ENCODE measurements at places on chromosomes 5 and 9.

DNA sequence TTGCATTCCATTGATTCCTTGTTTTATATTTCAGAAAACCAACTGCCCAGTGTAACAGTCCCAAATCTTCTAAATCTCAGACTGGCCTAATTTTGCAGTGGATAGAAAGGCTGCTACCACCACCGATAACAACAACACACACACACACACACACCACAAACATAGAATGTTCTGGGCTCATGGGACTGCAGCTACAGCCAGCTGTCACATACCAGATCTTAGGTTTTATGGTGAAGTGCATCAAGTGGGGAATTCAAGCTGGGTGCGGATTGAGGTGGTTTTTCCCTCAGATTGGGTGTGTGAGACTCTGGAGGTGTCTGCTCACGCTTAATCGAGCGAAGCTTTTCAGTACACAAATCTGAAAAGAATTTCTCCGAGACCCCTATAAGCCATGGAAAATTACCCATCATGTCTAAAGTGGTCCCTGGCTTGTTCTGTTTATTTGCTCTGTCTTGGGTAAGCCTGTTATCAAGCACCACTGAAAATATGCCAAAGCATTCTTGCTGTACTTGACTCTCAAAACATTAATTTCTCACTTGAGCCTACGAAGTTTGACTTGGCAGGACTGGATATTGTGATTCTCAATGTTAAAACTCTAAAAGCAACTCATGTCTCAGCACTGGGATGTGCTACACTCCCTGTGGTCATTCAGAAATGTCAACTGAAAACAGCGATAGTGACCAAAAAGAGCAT, 71.1 kb downstream of the ALDH7A1 start:
- DNase-seq = no peak

DNA sequence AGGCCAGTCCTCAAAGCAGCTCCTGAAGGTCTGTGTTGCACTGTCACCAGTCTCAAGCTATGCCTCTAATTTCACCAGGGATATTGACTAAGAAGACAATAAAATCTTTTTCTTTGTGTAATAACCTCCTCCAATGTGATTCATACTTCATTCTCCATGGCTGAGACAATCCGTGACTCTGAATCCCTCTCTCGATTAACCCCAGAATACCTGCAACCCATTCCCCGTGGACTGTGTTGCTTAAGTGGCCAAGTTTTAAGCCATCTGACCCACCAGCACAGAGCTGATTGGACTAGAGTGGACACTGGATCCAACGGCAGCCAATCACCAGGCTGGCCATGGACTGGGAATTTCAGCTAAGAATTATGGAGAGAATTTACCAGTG, 5.4 kb upstream of the CCIN start:
- DNase-seq = no peak

DNA sequence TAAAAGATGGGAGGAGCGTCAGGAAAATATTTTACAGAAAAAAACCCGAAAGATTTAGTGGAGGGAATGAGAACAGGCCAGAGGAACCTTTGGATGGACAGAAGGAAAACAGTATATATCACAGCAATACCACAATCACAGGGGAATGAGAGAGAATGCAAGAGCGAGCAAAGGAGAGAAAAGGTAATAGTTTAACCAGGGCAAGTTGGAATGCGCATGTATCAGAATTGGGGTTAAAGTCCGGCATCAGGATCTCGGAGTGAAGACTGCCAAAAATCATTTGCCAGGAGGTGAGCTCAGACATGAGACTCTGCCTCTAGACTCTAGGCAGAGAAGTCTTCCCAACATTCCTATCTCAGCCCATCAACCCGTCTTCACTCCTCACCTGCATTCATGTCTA, 36.8 kb downstream of the PCDHGC5 start:
- no peak for DNase-seq

DNA sequence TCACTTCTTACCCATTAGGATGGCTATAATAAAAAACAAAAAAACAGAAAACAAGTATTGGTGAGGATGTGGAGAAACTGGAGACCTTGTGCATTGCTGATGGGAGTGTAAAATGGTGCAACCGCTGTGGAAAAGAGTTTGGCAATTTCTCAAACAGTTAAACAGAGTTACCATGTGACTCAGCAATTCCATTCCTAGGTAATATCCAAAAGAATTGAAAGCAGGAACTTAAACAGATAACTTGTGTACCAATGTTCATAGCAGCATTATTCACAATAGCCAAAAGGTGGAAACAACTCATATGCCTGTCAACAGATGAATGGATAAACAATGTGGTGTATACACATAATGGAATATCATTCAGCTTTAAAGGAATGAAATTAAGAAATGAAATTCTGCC, 28.9 kb downstream of the DCP2 start:
- no peak for DNase-seq

Data from HTR-8/SVneo (cell line).